Stimulated activated naive CD8-positive, alpha-beta T cell treated with anti-CD3 and anti-CD28 coated beads, Interleukin-15, amount 100 ng/mL, for 72 hours (primary cell): ENCODE measurements at places on chromosomes 4 and X.

DNA sequence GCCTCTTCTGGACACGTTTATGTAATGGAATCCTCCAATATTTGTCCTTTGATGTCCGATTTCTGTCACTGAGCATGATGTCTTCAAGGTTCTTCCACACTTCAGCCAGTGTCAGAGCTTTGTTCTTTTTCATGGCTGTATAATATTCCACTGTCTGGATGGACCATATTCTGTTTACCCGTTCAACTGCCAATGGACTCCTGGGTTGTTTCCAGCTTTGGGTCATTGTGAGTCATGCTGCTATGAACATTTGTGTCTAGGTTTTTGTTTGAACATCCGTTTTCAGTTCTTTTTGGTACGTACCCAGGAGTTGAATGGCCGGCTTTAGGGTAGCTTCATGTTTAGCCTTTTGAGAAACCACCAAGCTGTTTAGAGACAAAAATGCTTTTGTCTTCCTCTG is 93.2 kb downstream of the SHOX start:
- no peak for DNase-seq

- no peak for DNase-seq
Observed at GRCh38 chr4:153571006-153571545, 104.9 kb downstream of the TMEM131L start.

DNA sequence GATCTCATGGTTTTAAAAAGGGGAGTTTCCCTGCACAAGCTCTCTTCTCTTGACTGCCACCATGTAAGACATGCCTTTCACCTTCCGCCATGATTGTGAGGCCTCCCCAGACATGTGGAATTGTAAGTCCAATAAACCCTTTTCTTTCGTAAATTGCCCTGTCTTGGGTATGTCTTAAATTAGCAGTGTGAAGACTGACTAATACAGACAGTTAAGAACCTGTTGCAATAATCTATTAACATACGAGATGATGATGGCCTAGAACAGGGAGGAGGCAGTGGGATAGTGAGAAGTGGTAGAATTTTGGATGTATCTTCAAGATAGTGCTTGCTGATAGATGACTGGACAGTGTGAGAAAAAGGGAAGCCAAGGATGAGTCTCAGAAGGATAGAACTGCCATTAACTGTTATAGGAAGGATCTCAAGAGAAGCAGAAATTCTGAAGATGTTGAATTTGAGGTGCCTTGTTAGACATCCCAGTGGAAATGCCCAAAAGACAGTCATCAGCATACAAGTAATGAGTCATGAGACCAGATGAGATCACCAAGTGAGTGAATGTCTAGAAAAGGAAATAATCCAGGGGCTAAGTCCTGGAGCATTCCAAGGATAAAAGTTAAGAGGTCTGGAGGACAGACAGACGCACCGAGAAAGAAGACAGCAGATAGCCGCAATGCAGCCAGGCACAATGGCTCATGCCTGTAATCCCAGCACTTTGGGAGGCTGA is 38.8 kb upstream of the UGDH start:
- no peak for DNase-seq

DNA sequence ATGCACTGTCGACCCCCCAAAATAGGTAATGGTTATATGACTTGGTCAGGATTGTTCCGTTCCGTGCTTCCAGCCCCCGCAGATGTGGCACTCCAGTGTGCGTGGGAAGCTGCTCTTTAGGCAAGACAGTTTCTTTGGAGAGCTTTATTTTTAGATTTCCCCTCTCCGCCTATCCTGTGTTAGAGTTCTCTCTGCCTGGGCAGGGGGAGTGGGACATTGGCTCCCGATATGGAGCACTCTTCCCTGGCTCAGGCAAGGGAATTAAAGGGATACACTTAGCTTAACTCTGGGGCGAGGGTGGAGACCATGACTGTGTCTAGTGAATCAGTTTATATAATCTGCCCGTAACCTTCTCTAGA is 36.0 kb downstream of the DLG3 start:
- no peak for DNase-seq

- no peak for DNase-seq
Observed at GRCh38 chr4:53012738-53013137, 150.6 kb downstream of the RASL11B start.

- no peak for DNase-seq
Observed at GRCh38 chrX:9315086-9315485, 149.8 kb upstream of the TBL1X start.

GRCh38 chr4:143420227-143420626 is 83.6 kb downstream of the GAB1 start:
- no peak for DNase-seq

GRCh38 chrX:152945021-152945979 is 47.4 kb downstream of the ZNF185 start:
- no peak for DNase-seq

DNA sequence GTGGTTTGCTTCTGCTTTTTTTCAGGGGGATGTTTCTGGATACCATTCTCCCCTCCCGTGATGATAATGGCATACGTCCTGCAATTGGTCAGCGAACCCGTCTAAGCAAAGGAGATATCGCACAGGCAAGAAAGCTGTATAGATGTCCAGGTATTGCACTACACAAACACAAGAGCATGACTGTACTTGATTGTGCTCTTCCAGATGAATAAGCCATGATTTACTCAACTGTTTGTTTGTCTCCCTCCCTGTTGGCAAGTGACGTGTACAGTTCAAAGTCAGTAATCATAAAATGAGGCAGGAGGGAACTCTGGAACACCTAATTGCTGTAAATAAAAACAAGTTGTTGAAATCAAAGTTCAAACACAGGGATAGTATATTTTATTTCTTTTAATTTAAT is 141.4 kb downstream of the TLL1 start:
- no peak for DNase-seq

DNA sequence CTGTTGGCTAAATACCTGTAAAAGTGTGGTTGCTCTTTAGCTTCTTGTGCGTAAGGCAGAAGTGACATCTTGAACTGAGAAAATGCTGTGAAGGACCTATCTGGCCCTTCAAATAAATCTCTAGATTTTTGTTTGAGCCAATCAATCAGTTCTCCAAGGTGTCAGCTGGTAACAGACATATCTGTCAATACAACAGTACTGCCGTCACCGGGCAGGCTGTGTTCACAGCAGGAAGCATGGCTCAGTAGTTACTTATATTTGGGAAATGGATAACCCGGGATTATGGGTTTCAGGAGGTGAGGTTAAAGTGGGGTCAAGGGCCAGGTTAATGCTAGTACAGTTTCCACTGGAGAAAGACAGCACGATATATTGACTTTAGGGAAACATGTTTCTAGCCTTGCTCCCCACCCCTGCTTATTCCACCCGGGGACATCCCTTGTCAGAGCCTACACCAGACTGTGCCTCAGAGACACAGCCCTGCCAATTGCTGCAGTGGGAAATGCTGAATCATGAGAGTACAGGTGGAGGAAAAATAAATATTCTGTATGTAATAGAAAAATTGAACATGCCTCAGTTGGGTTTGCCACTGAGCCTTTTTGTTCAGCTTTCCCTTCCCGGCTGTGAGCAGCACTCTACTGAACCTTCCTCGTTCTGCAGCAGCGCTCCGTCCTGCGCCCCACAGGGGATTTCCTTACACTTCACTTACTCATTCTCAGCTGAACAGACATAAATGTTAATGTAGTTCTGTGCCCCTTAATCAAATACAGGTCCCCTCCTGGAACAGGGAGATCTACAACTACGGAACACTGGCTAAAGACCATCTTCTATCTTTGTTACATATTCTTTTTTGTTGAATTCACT is 121.1 kb downstream of the MGST2 start:
- DNase-seq, result no peak

- no peak for DNase-seq
Observed at GRCh38 chr4:127138586-127138985, 494.2 kb upstream of the INTU start.

- DNase-seq, result no peak
Observed at GRCh38 chrX:36241397-36241796, 321.9 kb downstream of the CFAP47 start.

DNA sequence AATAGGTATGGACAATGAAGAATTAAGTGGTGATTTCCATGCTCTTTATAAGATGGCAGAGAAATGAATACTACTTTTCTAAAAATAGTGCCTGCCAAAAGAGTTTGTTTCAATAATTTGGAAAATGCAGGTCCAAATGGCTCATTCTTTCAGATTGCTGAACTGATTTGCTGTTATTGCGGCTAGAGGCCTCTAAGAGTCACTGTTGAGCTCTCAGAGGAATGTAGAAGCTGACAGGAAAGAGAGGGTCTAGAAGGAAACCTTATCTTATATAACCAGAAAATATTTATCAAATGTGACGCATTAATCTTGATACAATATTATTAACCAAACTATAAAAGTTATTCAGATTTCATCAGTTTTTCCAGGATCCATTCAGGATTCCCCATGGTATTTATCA is 65.7 kb upstream of the PAGE1 start:
- no peak for DNase-seq

GRCh38 chrX:100584611-100585010 is at the start of gene TNMD:
TSS of gene TNMD (plus strand) at chrX:100584936. CDS start at chrX:100585019, 83 bp downstream.
- no peak for DNase-seq

DNA sequence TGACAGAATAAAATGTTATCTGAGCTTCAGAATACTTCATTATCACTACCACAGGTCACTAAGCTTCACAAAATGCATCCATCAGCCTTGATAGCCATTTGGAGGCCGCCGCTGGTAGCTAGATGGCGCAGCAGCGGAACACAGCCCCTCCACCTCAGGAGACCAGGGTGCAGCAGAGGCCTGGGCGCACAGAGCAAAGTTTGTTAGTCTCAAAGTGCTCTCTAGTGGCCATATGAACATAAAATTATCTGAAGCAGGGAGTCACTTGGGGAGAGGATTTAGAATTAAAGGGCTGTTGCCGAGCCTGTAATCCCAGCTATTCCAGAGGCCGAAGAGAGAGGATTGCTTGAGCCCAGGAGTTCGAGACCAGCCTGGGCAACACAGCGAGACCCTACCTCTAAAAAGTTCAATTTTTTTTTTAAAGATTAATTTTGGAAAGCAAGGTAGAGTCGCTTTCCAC is 8.1 kb upstream of the DCTD start:
- DNase-seq, result peak; percentile 77

- DNase-seq, result no peak
Observed at GRCh38 chrX:132786217-132786616, 172.2 kb downstream of the HS6ST2 start.

- no peak for DNase-seq
Observed at GRCh38 chrX:118579417-118579816, 83.8 kb downstream of the DOCK11 start.

DNA sequence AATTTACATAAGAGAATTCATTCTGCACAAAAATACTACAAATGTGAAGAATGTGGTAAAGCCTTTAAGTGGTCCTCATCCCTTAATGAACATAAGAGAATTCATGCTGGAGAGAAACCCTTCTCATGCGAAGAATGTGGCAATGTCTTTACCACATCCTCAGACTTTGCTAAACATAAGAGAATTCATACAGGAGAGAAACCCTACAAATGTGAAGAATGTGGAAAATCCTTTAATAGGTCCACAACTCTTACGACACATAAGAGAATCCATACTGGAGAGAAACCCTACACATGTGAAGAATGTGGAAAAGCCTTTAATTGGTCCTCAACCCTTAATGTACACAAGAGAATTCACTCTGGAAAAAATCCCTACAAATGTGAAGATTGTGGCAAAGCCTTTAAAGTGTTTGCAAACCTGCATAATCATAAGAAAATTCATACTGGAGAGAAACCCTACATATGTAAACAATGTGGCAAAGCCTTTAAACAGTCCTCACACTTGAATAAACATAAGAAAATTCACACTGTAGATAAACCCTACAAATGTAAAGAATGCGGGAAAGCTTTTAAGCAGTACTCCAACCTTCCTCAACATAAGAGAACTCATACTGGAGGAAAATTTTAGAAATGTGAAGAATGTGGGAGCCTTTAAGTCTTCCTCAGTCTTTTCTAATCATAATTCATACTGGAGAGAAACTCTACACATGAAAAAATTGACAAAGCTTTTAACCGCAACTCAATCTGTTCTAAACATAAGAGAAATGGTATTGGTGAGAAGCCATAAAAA is 37.4 kb downstream of the ZNF718 start:
- no peak for DNase-seq

DNA sequence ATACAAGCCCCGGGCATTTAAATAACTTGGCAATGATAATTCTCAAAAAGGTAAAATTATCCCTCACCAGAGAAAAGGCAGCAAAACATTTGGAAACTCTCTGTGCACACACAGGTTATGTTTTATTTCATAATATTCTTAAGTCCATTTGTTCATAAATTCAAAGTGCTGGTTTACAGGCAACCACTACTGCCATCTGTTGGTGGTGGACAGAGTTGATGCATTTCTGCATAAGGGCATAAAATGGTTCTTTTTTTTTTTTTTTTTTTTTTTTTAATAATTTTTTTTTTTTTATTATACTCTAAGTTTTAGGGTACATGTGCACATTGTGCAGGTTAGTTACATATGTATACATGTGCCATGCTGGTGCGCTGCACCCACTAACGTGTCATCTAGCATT is 31.5 kb upstream of the IL21 start:
- DNase-seq, result peak; percentile 59

- DNase-seq, result peak; percentile 33
Observed at GRCh38 chr4:70559211-70559830, 32.7 kb upstream of the AMBN start.

DNA sequence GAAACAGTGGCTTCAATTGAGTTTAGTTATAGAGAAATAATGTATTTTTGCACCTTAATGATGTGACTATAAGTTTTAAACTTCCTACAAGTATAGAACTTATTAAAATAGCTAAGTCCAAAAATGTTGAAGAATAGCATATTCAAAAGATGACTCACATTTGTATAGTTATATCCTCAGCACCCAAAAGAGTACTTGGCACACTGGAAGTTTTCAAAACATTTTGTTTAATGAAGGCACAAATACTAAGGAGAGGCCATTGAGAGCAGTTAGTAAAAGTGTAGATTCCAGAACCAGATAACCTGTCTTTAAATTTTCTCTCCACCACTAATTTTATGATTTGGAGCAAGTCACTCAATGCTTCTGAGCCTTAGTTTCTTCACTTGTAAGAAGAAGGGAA is 226.9 kb upstream of the MID1 start:
- no peak for DNase-seq

DNA sequence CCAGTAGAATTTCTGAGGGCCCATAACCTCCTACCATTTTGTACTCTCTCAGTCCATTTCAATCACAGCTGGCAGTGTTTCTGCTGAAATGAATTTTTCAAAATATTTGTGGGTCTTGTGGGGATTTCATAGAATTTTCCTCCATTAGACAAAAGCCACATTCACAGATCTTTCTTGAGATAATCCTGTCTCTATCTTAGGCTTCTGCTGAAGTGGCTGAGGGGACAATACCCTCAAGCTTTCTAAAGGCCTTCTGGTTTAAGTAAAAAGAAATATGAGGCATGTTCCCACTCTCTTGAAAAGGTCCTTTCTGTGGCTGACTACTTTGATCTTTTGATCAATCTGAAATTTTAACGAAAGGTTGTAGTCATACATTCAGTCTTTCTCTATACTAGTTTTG is 1930.0 kb upstream of the AGA start:
- DNase-seq, result no peak

- no peak for DNase-seq
Observed at GRCh38 chr4:139913995-139914598, 239.9 kb downstream of the MAML3 start.

- no peak for DNase-seq
Observed at GRCh38 chr4:101938836-101939235, 148.3 kb downstream of the BANK1 start.
